ENCODE measurements at places on chromosomes 3 and 15.

GRCh38 chr15:41104234-41104633, 11.8 kb downstream of the INO80 start:
- no peak for DNase-seq

DNA sequence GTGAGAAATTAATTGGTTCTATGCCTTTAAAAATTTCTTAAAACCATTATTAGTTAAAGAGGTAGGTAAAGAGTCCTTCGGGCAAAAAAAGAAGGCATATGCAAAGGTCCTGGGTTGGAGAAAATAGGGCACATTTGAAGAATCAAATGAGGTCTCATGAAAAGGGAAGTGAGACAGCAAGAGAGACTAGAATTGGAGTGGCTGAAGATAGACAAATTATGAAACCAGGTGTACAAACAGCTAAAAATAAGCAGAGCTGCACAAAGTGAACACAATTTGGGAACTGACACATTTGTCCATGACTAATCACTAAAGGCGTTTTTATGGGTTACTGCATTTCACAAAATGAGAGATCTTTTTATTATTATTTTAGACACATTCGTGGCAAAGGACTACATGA, 581.2 kb downstream of the PYDC2 start:
- DNase-seq: no peak

- no peak for DNase-seq
These were observed 29.3 kb downstream of the RARRES1 start for GRCh38 chr3:158702815-158703481.

GRCh38 chr3:51340013-51340829, 44.9 kb upstream of the MANF start:
- DNase-seq: no peak

DNA sequence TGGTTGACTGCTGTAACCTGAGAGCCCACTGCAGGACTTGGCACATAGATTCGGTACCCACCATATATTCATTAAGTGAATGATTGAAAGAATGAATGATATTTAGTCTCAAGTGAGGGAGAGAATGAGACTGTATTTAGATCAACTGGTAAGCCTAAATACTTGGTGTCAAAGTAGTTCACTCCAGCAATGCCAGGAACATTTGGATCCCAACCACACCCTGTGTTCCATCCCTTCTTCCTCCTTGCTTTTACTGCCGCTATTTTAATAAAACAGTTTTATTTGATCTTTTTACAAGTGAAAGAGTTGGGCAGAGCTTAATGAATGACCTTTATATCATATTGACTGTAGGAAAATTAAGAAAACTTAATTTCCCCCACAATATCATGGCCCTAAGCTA, 473.6 kb upstream of the CBLB start:
- DNase-seq: no peak

DNA sequence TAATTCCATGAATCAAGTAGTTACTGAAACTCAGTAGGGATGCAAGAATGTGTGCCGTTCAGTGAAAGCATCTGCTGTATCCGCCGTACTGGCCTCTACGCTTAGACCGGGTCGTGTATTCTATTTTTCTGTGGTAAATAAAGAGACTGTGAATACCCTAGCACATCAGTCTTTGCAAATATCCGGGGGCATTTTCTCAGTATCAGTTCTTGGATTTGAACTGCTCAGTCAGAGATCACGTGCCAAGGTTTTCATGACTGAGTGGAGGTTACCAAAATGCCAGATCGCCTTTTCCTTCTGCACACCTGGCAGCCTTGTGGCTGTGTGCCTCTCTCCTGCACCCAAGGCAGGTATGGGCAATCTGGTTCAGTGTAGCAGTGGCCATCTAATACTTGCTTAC, 377.0 kb downstream of the OCA2 start:
- DNase-seq: no peak

DNA sequence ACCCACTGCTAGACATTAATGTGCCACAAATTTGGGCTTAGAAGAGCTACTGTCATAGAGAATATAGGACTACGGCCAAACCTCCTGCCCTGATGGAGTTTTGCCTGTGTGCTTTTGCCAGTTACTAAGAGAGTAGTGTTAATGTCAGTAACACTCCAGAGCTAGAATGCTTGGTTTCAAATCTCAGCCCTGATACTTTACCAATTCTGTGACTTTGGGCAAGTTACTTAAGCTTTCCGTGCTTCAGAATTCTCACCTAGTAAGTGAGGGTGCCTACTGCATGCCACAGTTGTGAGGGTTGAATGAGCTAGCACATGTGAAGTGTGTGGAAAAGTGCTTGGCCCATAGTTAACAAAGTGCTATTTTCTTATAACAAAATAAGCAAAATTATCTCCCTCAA, 10.9 kb upstream of the ITGA11 start:
- DNase-seq: no peak

- no peak for DNase-seq
These were observed 78.4 kb downstream of the PLSCR2 start for GRCh38 chr3:146390957-146391356.

DNA sequence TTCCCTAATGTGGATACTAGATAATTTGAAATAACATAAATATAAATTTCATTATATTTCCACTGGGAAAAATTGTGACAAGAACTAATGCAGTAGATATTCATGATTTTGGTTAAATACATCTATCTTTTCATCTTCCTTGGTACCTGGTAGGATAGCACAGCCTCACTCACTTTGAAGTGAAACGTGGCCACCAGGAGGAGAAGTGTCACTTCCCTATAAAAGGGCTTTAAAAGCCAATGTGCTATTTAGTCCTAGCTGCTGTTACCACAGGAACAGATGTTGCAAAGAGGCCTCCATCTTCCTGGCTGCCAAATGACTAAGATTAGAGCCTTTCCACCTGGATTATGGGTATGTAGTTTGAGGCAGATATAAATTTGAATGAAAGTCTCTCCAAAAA, 140.0 kb downstream of the PLOD2 start:
- no peak for DNase-seq

DNA sequence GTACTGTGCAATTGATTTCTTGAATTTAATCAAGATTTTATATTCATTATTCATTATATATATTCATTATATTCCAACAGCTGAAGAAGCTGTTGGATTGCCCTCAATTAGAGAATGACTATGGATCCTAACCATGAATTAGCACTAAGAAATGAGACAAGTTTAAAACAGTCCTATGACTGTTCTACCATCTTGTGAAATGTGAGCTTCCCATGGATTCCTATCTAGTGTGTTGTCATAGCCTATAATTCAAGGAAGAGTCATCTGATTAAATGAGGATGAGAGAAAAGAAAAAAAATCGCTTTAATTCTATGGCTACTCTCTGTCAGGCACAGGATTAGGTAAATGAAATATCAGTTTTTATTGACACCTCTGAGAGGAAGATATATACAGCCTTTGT, 696.6 kb upstream of the NAALADL2 start:
- no peak for DNase-seq

DNA sequence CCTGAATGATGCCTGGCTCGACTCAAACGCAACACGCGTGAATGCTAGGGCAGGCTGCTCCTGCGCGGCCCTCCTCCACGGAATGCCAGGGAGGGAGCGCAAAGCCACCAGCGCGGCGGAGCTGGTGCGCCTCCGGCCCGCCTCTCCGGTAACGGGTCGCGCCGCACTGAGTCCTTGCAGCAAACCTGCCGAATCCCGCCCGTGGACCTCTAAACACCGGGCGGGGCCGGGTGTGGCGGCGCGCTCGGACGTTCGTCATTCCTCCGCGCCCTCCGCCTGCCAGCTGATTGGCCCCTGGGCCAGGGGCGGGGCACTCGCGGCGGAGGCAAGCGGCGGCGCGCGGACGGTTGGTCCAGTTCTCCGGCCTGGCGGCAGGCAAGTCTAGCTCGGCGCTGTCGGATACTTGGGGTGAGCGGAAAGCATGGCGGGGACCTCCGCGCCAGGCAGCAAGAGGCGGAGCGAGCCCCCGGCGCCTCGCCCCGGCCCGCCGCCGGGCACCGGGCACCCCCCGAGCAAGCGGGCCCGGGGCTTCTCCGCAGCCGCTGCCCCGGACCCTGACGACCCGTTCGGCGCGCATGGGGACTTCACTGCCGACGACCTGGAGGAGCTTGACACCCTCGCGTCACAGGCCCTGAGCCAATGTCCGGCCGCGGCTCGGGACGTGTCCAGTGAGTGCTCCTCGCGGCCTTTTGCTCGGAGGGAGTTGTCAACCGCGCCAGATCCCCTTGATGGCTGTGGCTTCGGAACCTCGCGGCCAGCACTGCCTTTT, at the start of gene ATRIP:
TSS of gene ATRIP (plus strand) at position 313 of the 769 bp plus-strand sequence. CDS start at position 422, 109 bp downstream.
- DNase-seq: peak; percentile 65

- no peak for DNase-seq
These were observed 103.7 kb downstream of the EFL1 start for GRCh38 chr15:82158811-82159210.

- DNase-seq: no peak
These were observed 55.7 kb upstream of the PLXND1 start for GRCh38 chr3:129662191-129662608.

- DNase-seq: no peak
These were observed 40.1 kb downstream of the FLNB start for GRCh38 chr3:58048301-58048700.

- no peak for DNase-seq
These were observed 1.2 kb upstream of the HYAL1 start for GRCh38 chr3:50304601-50305000.

GRCh38 chr3:32454731-32455608, 47.7 kb downstream of the CMTM6 start:
- DNase-seq: no peak

GRCh38 chr3:146152834-146153233, 8.2 kb downstream of the PLOD2 start:
- no peak for DNase-seq

DNA sequence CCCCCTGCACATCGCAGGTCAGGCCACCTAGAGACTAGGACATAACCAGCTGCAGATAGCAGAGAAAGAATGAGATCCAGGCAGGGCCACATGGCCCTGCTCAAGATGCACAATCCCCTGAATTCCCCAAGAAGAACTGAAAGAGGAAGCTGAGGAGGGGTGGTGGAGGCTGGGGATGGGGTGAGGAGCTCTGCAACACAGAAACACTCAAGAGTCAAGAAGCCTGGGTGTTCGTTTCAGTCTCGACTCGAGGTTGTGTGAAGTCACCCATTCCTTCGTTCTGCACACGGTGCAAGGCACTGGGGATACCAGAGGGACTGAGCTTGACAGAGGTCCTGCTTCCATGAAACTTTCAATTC, 62.0 kb downstream of the TLE3 start:
- DNase-seq: no peak

DNA sequence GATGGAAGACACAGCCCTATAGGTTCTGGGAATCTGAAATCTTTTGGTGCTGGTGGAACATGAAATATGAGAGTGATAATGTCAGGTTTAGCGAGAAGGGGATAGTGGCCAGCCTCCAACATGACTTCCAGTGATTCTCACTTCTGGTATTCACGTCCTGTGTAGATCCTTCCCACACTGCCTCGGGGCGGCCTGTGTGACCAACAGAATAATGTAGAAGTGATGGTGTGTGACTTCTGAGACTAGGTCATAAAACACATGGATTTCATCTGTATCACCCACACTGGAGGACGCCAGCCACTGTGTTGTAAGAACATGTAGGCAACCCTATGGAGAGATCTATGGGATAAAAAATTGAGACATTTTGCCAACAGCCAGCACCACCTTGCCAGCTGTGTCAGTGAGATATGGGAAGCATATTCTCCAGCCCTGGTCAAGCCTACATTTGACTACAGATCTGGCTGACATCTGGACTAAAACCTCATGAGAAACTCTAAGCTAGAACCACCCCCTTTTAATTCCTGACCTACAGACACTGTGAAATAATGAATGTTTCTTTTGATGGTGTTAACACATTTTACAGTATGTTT, 25.5 kb upstream of the NUDT16 start:
- DNase-seq: no peak

DNA sequence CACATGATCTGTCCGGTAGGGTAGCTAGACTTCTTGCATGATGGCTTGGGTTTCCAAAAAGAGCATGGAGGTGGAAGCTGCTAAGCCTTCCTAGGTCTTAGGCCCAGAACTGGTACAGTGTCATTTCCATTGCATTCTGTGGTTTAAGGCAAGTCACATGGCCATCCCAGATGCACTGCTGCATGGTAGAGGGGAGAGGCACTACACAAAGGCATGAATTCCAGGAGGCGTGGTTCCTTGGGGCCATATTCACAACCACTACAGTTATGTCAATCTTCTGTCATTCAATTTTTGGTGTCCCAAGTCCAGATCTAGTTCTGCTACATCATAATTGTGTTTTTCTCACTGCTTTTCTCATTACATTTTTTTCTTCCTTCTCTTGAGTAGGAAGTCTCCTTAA, 122.2 kb upstream of the CHRM5 start:
- no peak for DNase-seq

- DNase-seq: no peak
These were observed 46.2 kb upstream of the ATG7 start for GRCh38 chr3:11226042-11226370.

DNA sequence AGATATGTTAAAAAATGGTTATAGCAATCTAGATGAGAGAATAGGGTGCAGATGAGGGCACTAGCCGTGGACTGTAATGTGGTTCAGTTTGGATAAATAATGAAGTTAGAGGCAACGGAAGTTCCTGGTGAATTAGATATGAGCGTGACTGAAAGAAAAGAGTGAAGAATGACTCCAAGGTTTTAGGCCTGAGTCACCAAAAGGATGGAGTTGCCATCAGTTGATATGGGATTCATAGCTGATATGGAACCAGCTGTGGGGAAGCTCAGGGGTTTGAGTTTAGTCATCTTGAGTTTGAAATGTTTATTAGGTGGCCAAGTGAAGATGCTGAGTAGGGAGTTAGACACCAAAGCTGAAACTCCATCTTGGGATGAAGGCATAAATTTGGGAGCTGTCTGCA, 66.2 kb downstream of the SSR3 start:
- DNase-seq: no peak

GRCh38 chr15:80514071-80514780, 110.0 kb downstream of the ARNT2 start:
- DNase-seq: no peak

DNA sequence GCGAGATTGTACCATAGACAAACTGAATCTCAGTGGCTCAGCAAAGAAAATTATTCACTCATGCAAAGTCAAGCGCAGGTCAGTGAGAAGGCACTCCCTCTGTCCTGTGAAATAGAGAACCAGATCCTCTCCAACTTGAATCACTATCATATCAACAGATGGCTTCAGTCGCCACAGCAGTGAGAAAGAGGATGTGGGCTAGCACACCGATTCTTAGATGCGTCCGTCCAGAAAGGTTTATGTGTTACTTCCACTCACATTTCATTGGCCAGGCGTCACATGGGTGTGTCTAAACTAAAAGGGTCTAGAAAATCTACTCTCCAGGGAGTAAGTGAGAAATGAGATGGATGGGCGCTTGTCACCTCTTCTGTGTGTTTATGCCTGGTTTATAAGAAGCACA, 141.6 kb upstream of the KBTBD8 start:
- no peak for DNase-seq

GRCh38 chr3:72210261-72210660, 425.3 kb upstream of the PROK2 start:
- DNase-seq: no peak

- no peak for DNase-seq
These were observed 15.4 kb downstream of the ARHGAP31 start for GRCh38 chr3:119309591-119309990.

GRCh38 chr15:37860896-37861295, 73.5 kb upstream of the TMCO5A start:
- no peak for DNase-seq

Data from NCI-H1092 (cell line).